ENCODE measurements at places on chromosomes 4 and X. TPM values are rescaled to one million over a fixed set of nuclear protein-coding genes. Genes with fewer than 3 reads are reported as not detected.

The CT45A1 gene
- total RNA-seq: not detected

The S100P gene
- not detected for total RNA-seq

The PNMA6F gene
- not detected for total RNA-seq

The NPY5R gene
- total RNA-seq: not detected

The LEF1 gene
- not detected for total RNA-seq

The RS1 gene
- not detected for total RNA-seq

The RENBP gene
- total RNA-seq: 13.5 TPM

The CT45A3 gene
- not detected for total RNA-seq

The UBE2A gene
- total RNA-seq: 46.1 TPM

The CXorf66 gene
- total RNA-seq: not detected

The NXF2B gene
- total RNA-seq: not detected

The IL9R gene
- total RNA-seq: not detected

The YY2 gene
- not detected for total RNA-seq

The PGAM4 gene
- not detected for total RNA-seq

The USP17L19 gene
- not detected for total RNA-seq

The SH3RF1 gene
- 7.4 TPM for total RNA-seq

The CLCN4 gene
- 3.4 TPM for total RNA-seq

The SASH3 gene
- not detected for total RNA-seq

The CACNA1F gene
- total RNA-seq: not detected

The ETDB gene
- total RNA-seq: not detected

Measured in Caki2 (cell line).